ENCODE measurements at places on chromosomes 3 and 15.

- no peak for DNase-seq
These were observed 9.8 kb downstream of the SLC6A1 start for GRCh38 chr3:11002371-11002807.

GRCh38 chr3:184360929-184361531, 375 bp downstream of the CLCN2 start:
- DNase-seq = no peak

GRCh38 chr3:194322678-194323211, 28.4 kb downstream of the CPN2 start:
- DNase-seq = peak; percentile 93

- DNase-seq = no peak
These were observed 22.1 kb downstream of the MASP1 start for GRCh38 chr3:187269486-187269885.

DNA sequence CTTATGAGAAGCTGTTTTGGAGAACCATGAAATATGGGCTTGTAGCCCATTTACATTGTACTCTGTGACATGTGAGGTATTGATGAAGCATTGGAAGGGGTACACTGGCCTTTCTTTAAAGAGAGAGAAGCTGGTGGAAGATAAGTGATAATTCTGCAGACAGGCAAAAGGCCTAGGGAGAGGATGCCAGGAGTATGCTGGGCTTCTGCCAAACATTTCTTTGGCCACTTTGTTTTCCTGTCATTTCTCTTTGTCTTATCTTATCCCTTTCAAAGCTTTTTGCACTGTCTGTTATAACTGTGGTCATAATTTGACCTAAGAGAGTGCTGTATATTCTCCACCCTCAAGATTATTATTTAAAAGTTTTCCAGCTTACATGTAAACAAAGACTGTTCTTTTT, 109.6 kb upstream of the SEMA6D start:
- DNase-seq = no peak

DNA sequence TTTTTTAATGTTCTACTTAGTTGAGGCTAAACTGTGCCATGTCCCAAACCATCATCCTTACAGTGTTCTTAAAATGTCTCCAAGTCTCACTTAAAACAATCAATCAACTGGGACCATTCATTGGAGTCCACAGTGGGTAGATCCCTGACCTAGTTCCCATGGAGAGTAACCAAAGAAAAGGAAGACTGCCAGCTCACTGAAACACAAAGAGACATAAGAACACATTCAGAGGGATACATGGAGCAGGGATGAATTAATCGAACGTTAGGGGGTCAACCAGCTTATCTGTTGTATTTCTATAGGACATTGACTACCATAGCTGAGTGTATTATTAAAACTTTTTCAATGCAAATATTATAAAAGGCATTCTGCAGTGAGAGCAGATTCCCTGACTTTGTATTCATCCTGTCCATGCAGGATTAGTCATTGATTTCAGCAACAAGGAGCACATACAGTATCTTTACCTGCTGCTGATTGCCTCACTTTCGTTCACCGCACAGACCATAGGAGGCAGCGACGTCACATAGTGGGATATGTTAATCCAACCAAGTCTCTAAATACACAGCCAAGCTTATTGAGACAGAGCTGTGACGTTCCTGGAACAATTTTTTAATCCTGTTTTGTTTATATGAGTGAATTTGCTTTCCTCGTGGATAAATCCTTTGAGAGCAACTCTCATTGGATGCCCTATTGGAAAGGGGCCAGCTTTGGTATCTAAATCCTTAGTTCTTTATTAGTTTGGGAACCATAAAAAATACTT, 364.9 kb upstream of the RBMS3 start:
- no peak for DNase-seq

DNA sequence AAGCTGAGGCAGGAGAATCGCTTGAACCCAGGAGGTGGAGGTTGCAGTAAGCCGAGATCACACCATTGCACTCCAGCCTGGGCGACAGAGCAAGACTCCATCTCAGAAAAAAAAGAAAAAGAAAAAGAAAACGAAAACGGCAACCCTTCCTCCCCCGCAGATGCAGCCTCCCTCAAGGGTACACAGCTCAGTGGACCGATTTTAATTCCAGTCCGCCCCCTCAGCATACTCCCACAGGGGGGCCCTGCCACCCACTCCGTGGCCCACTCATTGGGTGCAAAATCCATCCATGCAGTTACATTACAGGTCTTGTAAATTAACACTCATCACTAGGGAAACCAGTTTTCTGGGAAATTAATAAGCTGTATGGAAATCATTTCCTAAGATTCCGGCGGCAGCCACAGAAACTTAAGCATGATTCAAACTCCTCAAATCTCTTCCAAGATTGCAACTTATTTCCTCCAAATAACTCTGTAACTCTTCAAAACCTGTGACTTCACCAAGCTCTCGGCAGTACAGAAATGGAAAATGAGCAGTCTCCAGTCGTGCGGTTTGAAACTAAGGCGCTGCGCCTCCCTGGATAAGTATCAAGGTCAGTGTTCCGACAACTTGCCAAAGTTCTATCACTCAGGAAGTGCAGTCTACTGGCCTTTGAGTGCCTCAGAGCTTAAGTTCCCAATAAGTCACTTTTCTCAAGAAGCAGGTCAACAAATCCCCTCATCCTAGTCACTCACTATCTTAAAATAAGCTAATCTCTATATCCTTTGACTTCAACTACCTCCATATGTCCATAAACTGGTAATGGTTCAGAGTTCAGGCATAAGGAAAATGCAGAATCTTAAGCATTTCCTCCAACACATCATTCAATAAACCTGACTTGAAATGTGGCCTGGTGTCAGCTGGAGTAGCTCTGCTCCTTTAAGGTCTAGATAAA, 24.7 kb upstream of the KLHL6 start:
- no peak for DNase-seq

- DNase-seq = no peak
These were observed 35.2 kb upstream of the SLC41A3 start for GRCh38 chr3:126119008-126119675.

- no peak for DNase-seq
These were observed 125.5 kb upstream of the FRMD4B start for GRCh38 chr3:69511361-69511760.

DNA sequence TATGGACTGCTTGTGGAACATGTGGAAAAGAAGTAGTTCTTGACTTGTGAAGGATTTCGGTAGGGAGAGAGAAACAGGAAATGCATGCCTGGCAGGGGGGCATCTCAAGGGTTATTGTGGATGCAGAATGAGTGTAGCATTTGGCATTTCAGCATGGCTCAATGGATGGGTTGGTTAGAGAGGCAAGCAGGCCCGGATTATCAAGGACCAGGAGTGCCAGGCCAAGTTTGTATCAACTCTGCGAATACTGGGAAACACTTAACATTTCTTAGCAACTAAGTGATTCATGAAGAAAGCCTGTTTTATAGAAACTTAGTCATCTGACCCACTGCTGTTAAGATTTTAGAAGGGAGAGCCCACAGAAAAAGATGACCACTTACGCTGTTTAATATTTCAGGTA, 33.6 kb downstream of the KIF15 start:
- no peak for DNase-seq

DNA sequence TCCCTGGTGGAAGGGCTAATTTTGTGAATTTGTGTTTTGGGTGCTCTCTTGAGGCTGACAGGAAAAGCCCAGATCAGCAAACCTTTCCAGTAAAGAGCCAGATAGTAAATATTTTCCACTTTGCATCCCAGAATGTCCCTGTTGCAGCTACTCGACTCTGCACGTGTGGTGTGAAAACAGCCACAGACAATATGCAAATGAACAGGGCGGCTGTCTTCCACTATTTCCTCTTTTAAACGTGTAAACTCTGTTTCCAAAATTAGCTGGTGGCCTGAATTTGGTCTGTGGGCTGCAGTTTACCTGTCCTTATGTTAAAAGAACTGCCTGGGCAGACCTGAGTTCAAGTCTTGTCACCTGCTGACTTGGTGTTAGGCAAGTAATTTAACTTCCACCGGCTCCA, 202.7 kb downstream of the EDEM1 start:
- no peak for DNase-seq

- DNase-seq = no peak
These were observed 4.6 kb downstream of the TIMP4 start for GRCh38 chr3:12154151-12154550.

DNA sequence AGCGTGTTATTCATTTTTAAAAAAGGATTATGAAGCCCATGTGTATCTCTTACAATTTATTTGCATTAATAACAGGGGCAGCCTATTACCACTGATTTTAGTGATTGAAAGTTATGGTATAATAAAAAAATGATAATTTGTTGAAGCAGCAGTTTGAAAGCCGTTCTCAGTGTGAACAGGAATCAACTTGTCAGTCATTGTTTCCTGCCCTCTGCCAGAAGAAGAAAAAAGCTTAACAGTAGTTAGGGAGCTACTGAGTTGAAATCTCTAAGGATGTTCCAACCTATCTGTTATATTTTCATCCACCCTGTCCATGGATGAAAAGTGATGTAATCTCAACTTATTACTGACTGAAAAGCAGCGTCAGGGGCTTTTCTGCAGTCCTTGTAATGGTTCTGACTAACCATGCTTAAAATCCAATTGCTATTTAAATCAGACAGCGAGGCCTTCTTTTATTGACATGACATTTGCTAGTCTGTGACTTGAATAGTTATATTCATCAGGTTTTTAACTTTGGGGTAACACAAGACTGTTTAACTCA, 486.7 kb downstream of the ROBO2 start:
- no peak for DNase-seq

GRCh38 chr3:182967218-182968204, 12.8 kb downstream of the DCUN1D1 start:
- DNase-seq = no peak

GRCh38 chr3:31485196-31485595, 47.5 kb upstream of the STT3B start:
- DNase-seq = no peak

GRCh38 chr15:31930967-31931366, 99.3 kb upstream of the CHRNA7 start:
- no peak for DNase-seq

- no peak for DNase-seq
These were observed 49.1 kb downstream of the C2CD4A start for GRCh38 chr15:62115847-62116246.

Measured in Panc1 (cell line).